Daoy (cell line): ENCODE measurements at places on chromosomes 2 and 18. TPM values are rescaled to one million over a fixed set of nuclear protein-coding genes. Genes with fewer than 3 reads are reported as not detected.

GPBAR1 gene
- not detected in 2 replicates for total RNA-seq

IL1RL1 gene
- not detected in 2 replicates for total RNA-seq

CYTIP gene
- 3.1 and 5.9 TPM in 2 replicates for total RNA-seq

FAM237A gene
- total RNA-seq: not detected in 2 replicates

ABCG5 gene
- not detected in 2 replicates for total RNA-seq

SCN7A gene
- not detected in 2 replicates for total RNA-seq

MC5R gene
- not detected in 2 replicates for total RNA-seq

RNF125 gene
- 0.18 and 0.57 TPM in 2 replicates for total RNA-seq

KIAA2012 gene
- total RNA-seq: not detected in 2 replicates

TRAK2 gene
- 14.2 and 17.6 TPM in 2 replicates for total RNA-seq

CFAP53 gene
- 0.06 and 4.3 TPM in 2 replicates for total RNA-seq

CD207 gene
- not detected in 2 replicates for total RNA-seq

CDK5R2 gene
- 0.06 TPM in 1 of 2 replicates, not detected in the other for total RNA-seq

YPEL5 gene
- 50.5 and 53.3 TPM in 2 replicates for total RNA-seq

ACMSD gene
- not detected in 2 replicates for total RNA-seq

ANKRD30BL gene
- total RNA-seq: not detected in 2 replicates

TMEFF2 gene
- 0.12 TPM in 1 of 2 replicates, not detected in the other for total RNA-seq

DOK6 gene
- total RNA-seq: 0.06 TPM in 1 of 2 replicates, not detected in the other

LRATD1 gene
- not detected in 2 replicates for total RNA-seq

TUBA4A gene
- 65.0 and 79.9 TPM in 2 replicates for total RNA-seq

TSN gene
- 99.0 and 106 TPM in 2 replicates for total RNA-seq

RUFY4 gene
- not detected in 2 replicates for total RNA-seq

EVX2 gene
- total RNA-seq: not detected in 2 replicates

HOXD13 gene
- 20.7 and 21.5 TPM in 2 replicates for total RNA-seq

THSD7B gene
- total RNA-seq: not detected in 2 replicates

RGPD5 gene
- total RNA-seq: 5.7 and 10.2 TPM in 2 replicates

RAB17 gene
- total RNA-seq: 0.40 and 2.3 TPM in 2 replicates

EFEMP1 gene
- 290 and 292 TPM in 2 replicates for total RNA-seq

M1AP gene
- not detected in 2 replicates for total RNA-seq
